Prostate gland (tissue), 2 donors: ENCODE measurements at places on chromosomes 11 and 22. TPM values are rescaled to one million over a fixed set of nuclear protein-coding genes. Genes with fewer than 3 reads are reported as not detected.

DNA sequence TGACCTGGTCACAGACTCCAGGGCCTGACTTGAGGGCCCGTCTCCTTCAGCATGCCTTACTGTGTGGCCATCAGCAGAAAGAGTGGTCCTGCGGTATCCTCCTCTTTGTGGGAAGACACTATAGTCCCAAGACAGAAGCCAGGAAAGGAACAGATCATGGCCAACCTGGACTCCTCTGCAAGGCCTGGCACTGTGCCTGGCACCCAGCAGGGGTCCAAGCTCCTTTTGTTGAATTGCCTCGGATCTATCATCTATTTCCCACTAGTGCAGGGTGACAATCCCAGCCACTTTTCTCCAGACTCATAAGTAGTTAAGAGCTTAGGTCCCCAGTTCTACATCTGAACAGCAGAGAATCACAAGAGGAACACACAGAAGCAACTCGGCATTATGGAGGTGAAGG lies 27.0 kb downstream of the DSCAML1 start:
- no peaks in the 10 kb centered on the region for H3K36me3 ChIP-seq
- no peak overlapping the region for H3K27ac ChIP-seq
- no peak for DNase-seq
- H3K4me3 ChIP-seq: no peak overlapping the region
- H3K27me3 ChIP-seq: no peaks in the 10 kb centered on the region
- H3K4me1 ChIP-seq: no peaks in the 10 kb centered on the region

- H3K4me1 ChIP-seq: no peaks in the 10 kb centered on the region
- peak overlapping the region; percentile 50 for H3K27ac ChIP-seq
- DNase-seq: peak; percentile 30
- no peak overlapping the region for H3K4me3 ChIP-seq
These were observed 56.7 kb downstream of the TP53I11 start for GRCh38 chr11:44893846-44894617.

DNA sequence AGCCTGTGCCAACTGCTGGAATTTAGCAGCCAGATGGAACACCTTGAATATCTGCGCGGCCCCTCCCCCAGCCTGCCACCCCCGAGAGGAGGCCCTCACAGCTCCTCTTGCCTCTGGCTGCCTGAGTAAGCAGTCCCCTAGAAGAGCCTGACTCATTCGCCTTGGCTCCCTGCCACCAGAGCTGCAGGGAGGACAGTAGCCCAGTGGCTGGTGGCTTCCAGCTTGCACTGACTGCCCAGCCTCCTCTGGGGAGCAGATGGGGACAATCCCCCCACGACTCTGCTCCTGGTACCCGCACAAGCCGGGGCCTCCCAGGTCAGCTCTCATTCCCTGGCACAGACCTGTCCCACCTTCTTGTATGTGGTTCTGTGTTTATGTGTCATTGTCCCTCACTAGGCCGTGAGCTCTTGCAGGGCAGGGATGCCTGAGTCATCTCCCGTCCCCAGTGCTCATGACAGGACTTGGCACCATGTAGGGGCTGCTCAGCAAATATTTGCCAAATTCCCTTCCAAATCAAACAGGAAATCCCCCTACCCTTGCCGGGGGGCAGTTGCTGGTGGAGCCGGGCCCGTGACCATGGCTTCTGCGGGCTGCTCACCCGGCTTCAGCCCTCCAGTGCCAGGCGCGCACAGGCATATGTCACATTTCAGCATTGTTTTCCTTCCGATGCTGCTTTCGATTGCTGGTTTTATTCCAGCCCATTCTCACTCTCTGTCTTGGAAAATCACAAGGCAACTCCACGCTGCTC lies 43.6 kb downstream of the CACNG2 start:
- H3K4me3 ChIP-seq: no peak overlapping the region
- peaks cover 9% of the 10 kb centered on the region for H3K4me1 ChIP-seq
- peak; percentile 90 for DNase-seq
- no peaks in the 10 kb centered on the region for H3K36me3 ChIP-seq
- peak overlapping the region; percentile 72 for H3K27ac ChIP-seq
- H3K27me3 ChIP-seq: no peaks in the 10 kb centered on the region

GRCh38 chr22:47202819-47203553 lies 440.5 kb downstream of the TBC1D22A start:
- no peaks in the 10 kb centered on the region for H3K27me3 ChIP-seq
- no peaks in the 10 kb centered on the region for H3K36me3 ChIP-seq
- H3K4me3 ChIP-seq: no peak overlapping the region
- no peak for DNase-seq
- no peaks in the 10 kb centered on the region for H3K4me1 ChIP-seq
- H3K27ac ChIP-seq: no peak overlapping the region

- DNase-seq: no peak
- H3K27ac ChIP-seq: no peak overlapping the region
- H3K4me3 ChIP-seq: no peak overlapping the region
These were observed 120.8 kb upstream of the POU2AF2 start for GRCh38 chr11:111124724-111125123.

DNA sequence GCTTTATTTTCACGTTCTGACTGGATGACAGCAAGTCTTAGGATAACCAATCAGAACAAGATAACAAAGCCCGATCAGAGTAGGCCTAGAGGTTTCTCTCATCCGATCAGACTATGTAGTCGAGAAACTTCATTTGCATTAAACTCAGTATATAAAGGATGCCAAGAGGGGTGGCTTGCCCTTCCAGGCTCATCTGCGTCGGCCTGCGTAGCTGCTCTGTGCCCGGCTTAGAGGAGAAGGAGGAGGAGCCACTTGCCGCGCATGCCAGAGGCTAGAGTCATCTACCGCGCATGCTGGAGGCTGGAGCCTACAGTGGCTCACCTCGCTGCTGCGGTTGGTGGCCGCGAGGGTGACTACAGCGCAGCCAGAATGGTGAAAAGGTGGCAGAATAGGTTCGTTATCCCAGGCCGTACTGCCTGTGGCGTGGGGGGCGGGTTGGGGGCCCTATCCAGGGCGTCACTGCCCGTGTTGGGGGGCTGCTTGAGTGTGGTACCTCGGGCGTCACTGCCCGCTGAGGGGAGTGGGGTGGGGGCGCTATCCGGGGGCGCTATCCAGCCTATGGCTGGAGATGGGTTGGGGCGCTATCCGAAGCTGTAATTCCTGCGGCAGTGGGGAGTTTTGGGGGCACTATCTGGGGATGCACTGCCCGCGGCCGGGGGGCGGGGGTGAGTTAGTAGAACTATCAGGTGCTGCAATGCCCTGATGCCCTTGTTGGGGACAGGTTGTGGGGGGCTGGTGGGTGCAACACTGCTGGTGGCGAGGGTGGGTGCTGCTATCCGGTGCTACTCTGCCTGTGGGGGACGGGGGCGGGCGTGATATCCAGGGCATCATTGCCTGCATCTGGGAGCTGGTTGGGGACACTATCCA lies at the start of gene RFPL2:
Gene RFPL2, minus strand, starts transcription at position 218 of the 867 bp plus-strand sequence. CDS start 2,622 bp downstream, outside the sequence.
- peak within 1 kb of the TSS; percentile 14 for H3K27ac ChIP-seq
- H3K36me3 ChIP-seq: no peaks in the 10 kb centered on the region
- H3K27me3 ChIP-seq: no peaks in the 10 kb centered on the region
- peaks cover 3% of the 10 kb centered on the region for H3K4me1 ChIP-seq

GRCh38 chr11:12152321-12152720 lies 41.9 kb downstream of the MICAL2 start:
- H3K4me3 ChIP-seq: no peak overlapping the region
- H3K4me1 ChIP-seq: no peaks in the 10 kb centered on the region
- no peaks in the 10 kb centered on the region for H3K36me3 ChIP-seq
- no peak for DNase-seq
- H3K27me3 ChIP-seq: no peaks in the 10 kb centered on the region

- no peak for DNase-seq
- no peaks in the 10 kb centered on the region for H3K36me3 ChIP-seq
- no peak overlapping the region for H3K27ac ChIP-seq
- H3K4me3 ChIP-seq: no peak overlapping the region
These were observed 12.7 kb downstream of the POLDIP3 start for GRCh38 chr22:42601879-42602465.

DNA sequence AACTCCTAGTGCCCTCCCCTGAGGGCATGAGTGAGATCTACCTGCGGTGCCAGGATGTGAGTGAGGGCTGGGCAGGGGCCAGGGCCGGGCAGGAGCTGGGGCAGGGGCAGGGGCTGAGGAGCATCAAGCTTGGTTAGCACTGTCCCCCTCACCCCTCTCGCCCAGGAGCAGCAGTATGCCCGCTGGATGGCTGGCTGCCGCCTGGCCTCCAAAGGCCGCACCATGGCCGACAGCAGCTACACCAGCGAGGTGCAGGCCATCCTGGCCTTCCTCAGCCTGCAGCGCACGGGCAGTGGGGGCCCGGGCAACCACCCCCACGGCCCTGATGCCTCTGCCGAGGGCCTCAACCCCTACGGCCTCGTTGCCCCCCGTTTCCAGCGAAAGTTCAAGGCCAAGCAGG lies 5.7 kb downstream of the TRPT1 start:
- H3K27me3 ChIP-seq: no peaks in the 10 kb centered on the region
- no peak for DNase-seq
- no peaks in the 10 kb centered on the region for H3K36me3 ChIP-seq
- no peaks in the 10 kb centered on the region for H3K4me1 ChIP-seq

DNA sequence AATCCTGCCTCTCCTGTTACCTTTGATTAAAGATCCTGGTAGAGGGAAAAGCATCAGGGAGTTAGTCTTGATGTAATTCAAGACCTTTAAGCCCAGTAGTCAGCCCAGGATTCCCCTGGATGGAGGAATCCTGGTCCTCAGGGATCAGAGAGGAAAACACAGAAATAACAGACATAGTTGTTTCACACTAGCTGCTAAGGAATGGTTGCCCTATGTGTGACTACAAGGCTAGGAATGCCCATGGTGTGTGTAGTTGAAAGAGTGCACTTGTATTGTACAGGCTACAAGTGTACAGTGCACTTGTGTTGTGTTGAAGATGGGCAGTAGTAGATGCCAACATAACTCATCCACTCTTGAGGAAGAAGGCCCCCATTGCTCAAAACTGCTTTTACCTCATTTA lies 226.8 kb downstream of the AASDHPPT start:
- H3K27ac ChIP-seq: no peak overlapping the region
- H3K4me1 ChIP-seq: no peaks in the 10 kb centered on the region
- no peak for DNase-seq
- H3K27me3 ChIP-seq: no peaks in the 10 kb centered on the region
- no peaks in the 10 kb centered on the region for H3K36me3 ChIP-seq

- no peak for DNase-seq
- no peak overlapping the region for H3K27ac ChIP-seq
- no peaks in the 10 kb centered on the region for H3K27me3 ChIP-seq
- H3K4me3 ChIP-seq: no peak overlapping the region
- no peaks in the 10 kb centered on the region for H3K36me3 ChIP-seq
These were observed 1.2 kb upstream of the CENPM start for GRCh38 chr22:41948142-41948541.

HORMAD2 gene
- total RNA-seq: 6.9 TPM

RAB36 gene
- 4.1 TPM for total RNA-seq
